Dorsolateral prefrontal cortex (tissue), 122 donors: ENCODE measurements at places on chromosomes 11 and 22.

DNA sequence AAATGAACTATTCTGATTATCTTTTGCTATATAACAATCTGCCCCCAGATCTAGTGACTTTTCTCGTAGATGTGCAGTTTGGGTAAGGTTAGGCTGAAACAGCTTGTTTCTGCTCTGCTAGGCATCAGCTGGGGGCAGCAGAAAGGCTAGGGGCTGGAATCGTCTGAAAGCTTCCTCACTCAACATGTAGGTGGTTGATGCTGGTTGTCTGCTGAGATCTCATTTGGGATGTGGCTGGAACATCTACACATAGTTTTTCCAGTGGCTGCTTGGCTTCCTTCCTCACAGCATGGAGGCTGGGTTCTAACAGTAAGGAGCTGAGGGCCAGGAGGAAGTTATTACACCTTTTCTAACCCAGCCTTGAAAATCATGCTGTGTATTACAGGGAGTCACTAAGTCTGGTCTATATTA is 30.2 kb downstream of the USP47 start:
- no peak for DNase-seq

- DNase-seq, result no peak
These were observed 21.9 kb downstream of the TPBGL start for GRCh38 chr11:75262436-75262835.

DNA sequence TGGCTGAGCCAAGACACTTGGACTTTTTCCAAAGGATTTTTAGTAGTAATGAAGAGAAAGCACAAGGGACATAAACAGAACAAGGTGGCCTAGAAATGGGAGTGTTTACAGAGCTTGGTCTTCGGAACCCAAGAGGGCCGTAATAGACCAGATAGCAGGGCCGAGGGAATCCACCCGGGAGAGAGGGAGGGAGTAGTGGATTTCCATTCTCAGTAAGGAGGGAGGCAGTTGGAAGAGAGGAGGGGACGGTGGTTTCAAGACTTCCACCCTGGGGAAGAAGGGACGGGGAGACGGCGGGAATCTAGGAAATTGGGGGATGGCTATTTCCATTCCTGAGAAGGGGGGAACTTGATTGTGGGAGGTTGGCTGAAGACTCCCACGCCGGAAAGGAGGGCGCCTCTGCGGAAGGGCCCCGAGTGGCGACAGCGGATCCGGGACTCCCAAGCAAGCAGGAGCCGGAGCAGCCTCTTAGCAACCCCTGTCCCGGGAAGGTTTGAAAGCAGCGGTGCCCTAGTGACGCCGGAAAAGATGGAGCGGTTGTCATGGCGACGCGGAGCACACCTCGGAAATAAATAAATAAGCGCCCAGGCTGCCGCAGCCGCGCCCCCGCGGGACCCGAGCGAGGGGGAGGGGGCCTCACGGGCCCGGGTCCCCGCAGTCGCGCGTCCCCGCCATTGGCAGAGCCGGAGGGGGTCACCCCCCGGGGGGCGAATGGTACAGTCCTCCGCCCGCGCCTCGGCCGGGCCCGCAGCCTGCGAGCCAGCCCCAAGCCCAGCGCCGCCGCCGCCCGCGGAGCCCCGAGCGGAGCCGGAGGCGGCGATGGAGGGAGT is 31.6 kb downstream of the EIF3F start:
- peak; percentile 64 for DNase-seq

DNA sequence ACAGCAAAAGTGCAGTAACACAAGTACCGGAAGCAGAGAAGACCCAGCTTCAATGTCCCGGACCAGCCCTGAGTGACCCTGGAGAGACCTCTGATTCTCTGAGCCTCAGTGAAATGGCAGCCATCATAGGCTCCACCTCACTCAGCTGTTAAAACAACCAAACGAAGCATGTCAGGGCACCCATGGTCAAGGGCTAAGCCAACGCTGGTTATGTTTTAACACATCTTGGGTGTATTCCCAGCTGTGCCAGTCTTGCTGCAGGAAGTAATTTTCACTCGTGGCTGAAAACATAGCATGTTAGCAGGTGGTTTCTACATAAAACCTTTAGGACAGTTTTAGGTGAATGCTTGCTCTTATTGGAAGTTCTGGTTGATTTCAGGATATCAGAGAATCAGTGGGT is 30.9 kb downstream of the LMO2 start:
- no peak for DNase-seq

GRCh38 chr11:118845369-118845768 is 38.3 kb upstream of the CXCR5 start:
- DNase-seq, result no peak
